ENCODE measurements at places on chromosomes 7 and 10.

DNA sequence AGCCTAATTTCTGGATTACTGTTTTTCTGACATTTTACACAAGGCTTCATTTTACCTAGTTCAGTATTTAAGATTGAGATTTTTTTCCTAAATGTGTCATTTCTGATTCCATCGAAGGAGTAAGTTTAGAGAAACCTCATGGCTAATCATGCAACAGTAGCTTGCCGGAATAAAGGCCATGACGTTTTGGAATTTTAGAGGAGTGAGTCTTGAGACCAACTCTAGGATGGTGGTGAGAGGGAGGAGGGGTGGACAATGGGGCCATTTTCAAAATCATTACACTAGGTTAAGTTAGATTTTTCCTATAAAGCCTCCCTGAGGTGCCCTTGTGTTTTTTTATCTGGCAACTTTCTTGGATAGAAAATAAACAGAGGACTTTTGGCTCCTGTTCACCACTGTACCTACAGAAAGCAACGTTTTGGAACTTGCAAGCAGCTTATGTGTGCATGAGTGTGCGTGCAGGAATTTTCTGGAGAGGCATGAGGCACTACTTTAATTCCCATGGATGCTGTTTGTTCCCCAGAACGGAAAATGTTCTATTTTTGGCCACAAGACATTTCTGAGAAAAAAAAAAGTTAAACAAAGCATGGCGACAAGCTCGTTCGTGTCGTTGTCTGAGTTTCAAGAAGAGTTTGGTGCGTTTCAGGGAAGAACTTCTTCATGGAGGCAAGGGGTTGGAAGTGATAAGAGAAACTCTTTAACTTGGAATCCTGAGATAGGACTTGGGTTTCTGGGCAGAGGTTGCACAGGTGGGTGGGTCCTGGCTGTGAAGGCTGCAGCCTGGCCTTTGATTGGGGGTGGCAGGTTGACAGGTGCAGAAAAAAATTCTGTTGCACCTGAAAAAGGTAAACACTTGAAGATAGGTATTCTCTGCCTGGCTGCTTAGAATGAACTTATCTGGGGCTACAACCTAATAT, 178.1 kb downstream of the PTEN start:
- no peak for DNase-seq

- no peak for DNase-seq
These were observed 14.3 kb downstream of the MUC12 start for GRCh38 chr7:100983451-100984187.

GRCh38 chr10:76270464-76270863, 839.0 kb downstream of the LRMDA start:
- no peak for DNase-seq

DNA sequence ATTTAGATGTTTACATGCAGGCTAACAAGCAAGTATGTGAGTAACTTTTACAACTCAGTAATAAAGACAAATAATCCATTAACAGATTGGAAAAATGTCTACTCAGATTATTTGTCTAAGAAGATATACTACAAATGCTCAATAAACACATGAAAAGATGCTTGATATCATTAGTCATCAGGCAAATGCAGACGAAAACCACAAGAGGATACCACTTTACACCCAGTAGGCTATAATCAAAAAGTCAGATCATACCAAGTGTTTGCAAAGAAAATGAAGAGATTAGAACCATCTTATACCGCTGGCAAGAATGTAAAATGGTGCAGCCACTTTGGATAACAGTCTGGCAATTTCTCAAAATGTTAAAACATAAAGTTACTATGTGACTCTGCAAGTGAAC, 84.1 kb downstream of the MALSU1 start:
- DNase-seq = no peak

GRCh38 chr7:44320141-44320540, 5.3 kb downstream of the CAMK2B start:
- no peak for DNase-seq

DNA sequence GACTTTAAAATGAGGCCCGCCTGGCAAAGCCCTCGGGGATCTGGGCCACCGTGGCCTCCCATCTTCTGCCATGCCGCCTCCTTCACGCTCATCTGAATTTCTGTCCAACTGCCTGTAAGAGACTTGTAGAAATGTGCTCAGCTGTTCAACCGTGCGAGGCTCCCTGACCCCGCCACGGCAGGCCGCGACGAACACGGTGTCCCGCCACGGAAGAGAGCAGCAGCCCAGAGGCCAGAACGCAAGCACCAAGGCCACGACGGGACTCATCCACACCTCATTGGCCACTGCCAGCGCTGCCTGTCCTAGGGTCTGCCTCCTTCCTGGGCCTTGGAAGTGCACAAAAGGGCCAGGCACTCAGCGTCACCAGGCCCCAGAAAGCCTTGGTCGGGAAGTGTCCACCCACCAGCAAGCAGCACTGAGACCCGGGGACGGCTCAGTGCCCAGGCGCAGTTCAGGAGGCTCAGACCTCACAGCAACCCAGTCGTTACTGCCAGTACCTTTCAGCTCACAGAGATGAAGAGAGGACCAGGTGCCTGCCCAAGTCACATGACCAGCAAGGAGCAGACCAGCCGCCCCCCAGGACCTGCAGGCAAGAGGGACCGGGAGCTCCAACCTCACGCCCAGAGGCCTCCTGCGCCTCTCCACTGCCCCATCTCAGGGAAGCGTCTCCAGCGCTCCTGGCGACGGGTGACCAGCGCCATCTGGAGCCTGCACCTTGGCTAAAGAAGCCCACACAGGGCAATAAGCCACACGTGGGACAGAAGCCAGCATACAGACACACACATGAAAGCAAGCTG, 85.9 kb downstream of the MAD1L1 start:
- no peak for DNase-seq

GRCh38 chr7:110347081-110347480, 743.8 kb upstream of the LRRN3 start:
- no peak for DNase-seq

GRCh38 chr10:55163388-55163979, 362.5 kb upstream of the PCDH15 start:
- no peak for DNase-seq

DNA sequence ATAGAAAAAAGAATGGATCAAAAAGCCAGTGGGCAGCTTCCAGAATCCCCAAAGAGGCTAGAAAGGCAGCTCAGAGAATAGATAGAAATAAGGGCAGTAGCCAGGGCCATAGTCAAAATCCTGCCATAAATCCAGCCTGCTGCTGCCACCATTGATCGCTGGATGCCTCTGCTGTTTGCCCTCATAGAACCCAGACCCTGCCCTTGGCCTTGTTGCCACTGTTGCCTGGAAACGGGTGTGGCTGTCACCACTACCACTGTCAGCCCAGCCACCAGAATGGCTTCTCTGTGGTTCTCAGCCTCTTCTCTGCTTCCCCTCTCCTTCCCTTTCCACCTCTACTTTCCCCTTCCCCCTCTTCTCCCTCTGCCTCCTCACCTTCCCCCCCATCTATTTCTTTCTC, 57.8 kb downstream of the HHEX start:
- no peak for DNase-seq

GRCh38 chr7:11315666-11316258, 342.1 kb downstream of the PHF14 start:
- no peak for DNase-seq

DNA sequence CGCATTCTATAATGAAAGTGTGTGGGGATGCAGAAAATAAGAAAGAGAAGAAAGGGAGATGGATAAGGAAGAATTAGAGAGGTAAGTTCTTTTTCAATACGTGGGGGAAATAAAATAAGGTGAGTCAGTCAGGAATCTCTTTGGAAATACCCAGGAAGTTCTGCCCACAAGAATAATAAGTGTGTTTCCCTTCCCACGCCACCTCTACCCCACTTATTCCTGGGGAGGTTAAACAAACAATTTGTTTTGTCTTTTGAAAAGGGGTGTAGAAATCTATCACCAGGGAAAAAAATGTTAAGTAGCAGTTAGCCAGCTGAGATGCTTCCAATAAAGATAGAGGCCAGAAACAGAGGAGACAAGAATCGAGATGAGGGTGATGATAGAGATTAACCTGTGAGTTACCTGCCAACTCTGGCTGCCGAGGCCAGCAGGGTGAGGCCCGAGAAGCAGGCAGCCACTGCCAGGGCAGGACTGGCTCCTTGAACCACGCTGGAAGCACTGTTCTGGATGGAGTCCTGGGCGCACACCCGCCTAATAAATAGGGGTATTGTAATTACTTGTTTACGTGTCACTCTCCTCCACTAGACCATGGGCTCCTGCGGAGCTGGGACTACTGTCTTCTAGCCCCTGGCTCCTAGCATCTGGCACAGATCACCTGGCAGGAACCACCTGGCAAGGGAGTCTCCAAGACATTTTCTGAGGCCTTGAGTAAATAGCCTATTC, 191.3 kb downstream of the FGFR2 start:
- no peak for DNase-seq

DNA sequence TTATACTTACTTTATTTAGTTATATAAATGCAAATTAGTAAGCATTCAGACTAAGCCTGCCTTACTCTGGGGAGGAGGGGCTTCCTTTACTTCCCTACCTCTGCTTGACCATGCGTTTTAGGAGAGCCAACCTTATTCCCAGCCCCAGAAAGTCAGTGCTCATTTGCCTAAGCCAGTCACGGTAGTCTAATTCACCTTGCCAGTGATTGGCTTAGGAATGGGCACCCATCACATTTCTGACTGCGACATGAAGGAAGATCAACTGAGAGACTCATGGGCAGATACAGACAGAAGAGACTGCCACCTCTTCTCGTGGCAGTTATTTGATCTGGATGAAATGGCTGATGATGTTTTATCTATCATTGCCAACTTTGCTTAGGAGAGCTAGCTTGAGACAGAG, 29.5 kb downstream of the RPA3 start:
- DNase-seq = no peak

- no peak for DNase-seq
These were observed 584.6 kb upstream of the MKI67 start for GRCh38 chr10:128710798-128711183.

DNA sequence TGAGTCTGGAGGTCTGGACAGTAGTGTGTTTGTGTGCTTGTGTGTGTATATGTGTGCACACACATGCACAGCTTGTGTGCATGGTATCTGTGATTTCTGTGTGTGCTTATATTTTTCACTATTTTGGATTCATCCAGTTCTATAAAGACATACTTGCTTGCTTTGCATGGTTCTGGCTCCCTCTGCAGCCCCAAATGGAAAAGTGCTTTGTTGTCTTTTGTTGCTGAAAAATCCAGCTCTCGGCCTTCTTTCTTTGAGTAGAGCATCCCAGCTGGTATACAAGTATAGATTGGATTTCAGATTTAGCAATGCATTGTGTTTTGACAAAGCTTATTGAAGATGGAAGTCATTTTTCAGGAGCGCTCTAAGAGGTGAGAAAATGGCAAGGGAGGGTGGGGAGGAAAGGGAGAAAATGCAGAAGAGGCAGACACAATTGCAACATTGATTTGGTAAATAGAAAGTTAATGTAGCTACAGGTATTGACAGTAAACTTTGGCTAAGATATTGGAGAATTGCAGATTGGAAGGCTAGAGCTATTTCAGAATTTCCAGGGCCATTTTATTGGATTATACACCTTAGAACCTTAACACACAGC, 333.9 kb downstream of the AUTS2 start:
- no peak for DNase-seq

All from stimulated activated CD4-positive, alpha-beta T cell treated with anti-CD3 and anti-CD28 coated beads, TNF-alpha, amount 100 ng/mL, for 1 hour (primary cell).